ENCODE measurements at places on chromosomes 3 and 15. TPM values are rescaled to one million over a fixed set of nuclear protein-coding genes. Genes with fewer than 3 reads are reported as not detected.

GRCh38 chr3:23830869-23831484, 25.2 kb downstream of the UBE2E1 start:
- H3K27ac ChIP-seq = no peak overlapping the region
- no peak for DNase-seq

GRCh38 chr3:184336547-184337398, 627 bp upstream of the FAM131A start:
- H3K27ac ChIP-seq = peak overlapping the region; percentile 90
- H3K27me3 ChIP-seq = no peaks in the 10 kb centered on the region
- peaks cover 44% of the 10 kb centered on the region for H3K4me1 ChIP-seq
- H3K36me3 ChIP-seq = peaks cover 32% of the 10 kb centered on the region
- H3K4me3 ChIP-seq = peak overlapping the region; percentile 87
- DNase-seq = no peak

DNA sequence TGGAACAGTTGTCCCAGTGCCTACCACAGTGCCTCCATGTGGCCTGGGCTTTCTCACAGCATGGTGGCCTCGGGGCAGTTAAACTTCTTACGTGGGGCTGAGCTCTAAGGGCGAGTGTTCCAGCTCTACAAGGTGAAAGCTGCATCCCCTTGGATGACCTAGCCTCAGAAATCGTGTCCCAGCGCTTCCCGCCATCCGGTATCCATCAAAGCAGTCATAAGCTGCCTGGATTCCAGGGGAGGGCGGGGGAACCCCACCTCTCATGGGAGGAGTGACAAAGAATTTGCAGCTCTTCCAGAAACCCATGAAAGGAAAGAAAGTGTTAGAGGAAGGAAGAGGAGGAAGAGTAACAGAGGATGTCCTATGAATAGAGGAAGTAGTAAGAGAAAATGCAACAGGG, 45.8 kb upstream of the CCDC174 start:
- peaks cover 46% of the 10 kb centered on the region for H3K27me3 ChIP-seq
- no peak overlapping the region for H3K27ac ChIP-seq
- DNase-seq = no peak

The CPB1 gene
- total RNA-seq = not detected

The MAPKBP1 gene
- 36.0 TPM for total RNA-seq

The ACTRT3 gene
- total RNA-seq = not detected

DNA sequence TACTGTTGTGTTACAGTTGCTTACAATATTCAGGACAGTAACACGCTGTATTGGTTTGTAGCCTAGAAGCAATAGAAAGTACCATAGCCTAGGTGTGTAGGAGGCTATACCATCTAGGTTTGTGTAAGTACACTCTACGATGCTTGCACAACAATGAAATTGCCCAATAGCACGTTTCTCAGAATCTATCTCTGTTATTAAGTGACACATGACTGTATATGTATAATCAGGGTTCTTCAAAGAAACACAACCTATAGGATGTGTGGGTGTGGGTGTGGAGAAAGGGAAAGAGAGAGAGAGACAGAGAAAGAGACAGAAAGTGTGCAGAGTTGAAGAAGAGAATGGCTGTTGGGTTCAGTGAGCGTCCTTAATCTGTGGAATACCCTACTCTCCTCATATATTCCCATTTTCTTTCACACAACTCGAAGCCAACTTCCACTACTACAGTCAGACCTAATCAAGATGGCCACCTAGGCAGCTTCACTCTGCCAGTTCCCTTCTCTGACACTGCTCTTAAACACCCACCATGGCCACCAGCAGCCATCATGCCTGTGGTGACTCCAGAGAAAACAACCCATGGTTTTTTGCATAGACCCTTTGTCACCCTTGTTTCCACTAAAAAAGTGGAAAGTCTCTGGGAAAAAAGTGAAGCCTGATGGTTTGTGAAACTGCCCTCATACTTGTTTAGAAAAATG, 5.8 kb upstream of the PPP4R2 start:
- no peak overlapping the region for H3K27ac ChIP-seq
- no peak overlapping the region for H3K4me3 ChIP-seq
- H3K4me1 ChIP-seq = no peaks in the 10 kb centered on the region
- no peaks in the 10 kb centered on the region for H3K27me3 ChIP-seq
- no peaks in the 10 kb centered on the region for H3K36me3 ChIP-seq
- DNase-seq = no peak

DNA sequence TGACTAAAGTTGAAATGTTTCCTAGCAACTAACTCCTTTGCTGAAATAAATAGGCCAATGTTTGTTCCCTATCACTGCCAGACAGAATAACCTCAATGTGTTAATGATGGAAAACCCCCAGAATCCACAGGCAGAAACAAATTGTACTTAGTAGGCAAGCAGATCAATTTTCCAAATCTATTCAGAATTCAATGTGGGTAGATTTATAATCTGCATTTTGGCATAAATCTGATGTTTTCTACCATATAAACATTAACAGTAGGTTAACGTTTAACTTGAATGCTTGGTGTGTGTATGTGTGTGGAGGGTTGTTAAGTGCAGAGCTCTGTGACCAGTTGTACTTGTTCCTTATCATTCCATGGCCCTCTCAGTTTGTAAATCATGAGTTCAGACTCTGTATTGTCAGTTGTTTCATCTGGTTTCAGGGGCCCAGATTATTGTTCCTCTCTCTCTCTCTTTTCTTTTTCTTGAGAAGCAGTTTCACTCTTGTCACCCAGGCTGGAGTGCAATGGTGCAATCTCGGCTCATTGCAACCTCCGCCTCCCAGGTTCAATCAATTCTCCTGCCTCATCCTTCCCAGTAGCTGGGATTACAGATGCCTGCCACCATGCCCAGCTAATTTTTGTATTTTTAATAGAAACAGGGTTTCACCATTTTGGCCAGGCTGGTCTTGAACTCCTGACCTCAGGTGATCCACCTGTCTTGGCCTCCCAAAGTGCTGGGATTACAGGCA, 32.8 kb downstream of the PLSCR1 start:
- H3K4me3 ChIP-seq = no peak overlapping the region
- no peak overlapping the region for H3K27ac ChIP-seq
- DNase-seq = no peak
- H3K36me3 ChIP-seq = peaks cover 3% of the 10 kb centered on the region

- no peak overlapping the region for H3K27ac ChIP-seq
- H3K4me3 ChIP-seq = no peak overlapping the region
- peaks cover 57% of the 10 kb centered on the region for H3K27me3 ChIP-seq
- no peaks in the 10 kb centered on the region for H3K36me3 ChIP-seq
Observed at GRCh38 chr15:62164014-62164395, 1.1 kb downstream of the C2CD4B start.

The TMCO5A gene
- total RNA-seq = not detected

The PGBD4 gene
- 6.6 TPM for total RNA-seq

GRCh38 chr3:17103579-17103978, 218.8 kb downstream of the PLCL2 start:
- no peak overlapping the region for H3K27ac ChIP-seq
- H3K27me3 ChIP-seq = no peaks in the 10 kb centered on the region
- DNase-seq = no peak
- H3K4me3 ChIP-seq = no peak overlapping the region
- H3K4me1 ChIP-seq = no peaks in the 10 kb centered on the region

DNA sequence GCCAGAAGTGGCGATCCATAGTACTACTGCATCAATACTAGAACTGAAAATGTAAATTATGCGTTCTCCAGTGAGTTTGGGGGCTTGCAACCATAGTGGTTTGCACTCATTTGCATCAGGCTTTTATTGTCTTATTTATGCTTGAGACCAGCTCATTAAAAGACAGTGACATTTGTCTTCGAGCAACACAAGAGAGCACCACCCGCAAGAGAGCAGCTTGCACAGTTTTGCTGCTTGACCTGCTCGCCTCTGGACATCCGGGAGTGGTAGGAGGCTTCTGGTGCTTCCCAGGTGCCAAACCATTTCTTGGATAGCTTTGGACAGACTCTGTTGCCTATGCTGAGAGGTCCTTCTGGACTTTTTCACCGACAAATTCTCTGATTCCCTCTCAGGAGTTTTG, 294.6 kb downstream of the MEX3B start:
- no peaks in the 10 kb centered on the region for H3K36me3 ChIP-seq
- H3K27ac ChIP-seq = no peak overlapping the region
- H3K4me1 ChIP-seq = no peaks in the 10 kb centered on the region
- no peak overlapping the region for H3K4me3 ChIP-seq

DNA sequence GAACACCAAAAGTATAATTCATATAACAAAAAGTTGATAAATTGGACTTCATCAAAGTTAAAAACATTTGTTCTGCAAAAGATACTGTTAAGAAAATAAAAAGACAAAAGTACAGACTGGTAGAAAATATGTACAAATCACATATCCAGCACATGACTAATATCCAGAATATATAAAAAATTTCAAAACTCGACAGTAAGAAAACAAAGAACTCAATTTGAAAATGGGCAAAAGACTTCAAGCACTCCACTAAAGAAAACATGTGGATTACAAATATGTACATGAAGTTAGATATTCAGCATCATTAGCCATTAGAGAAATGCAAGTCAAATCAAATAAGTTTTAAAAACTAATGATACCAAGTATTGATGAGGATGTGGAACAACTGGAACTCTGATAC, 6.7 kb downstream of the GK5 start:
- no peak overlapping the region for H3K4me3 ChIP-seq
- peaks cover 22% of the 10 kb centered on the region for H3K4me1 ChIP-seq
- H3K36me3 ChIP-seq = peaks cover 6% of the 10 kb centered on the region
- DNase-seq = no peak

DNA sequence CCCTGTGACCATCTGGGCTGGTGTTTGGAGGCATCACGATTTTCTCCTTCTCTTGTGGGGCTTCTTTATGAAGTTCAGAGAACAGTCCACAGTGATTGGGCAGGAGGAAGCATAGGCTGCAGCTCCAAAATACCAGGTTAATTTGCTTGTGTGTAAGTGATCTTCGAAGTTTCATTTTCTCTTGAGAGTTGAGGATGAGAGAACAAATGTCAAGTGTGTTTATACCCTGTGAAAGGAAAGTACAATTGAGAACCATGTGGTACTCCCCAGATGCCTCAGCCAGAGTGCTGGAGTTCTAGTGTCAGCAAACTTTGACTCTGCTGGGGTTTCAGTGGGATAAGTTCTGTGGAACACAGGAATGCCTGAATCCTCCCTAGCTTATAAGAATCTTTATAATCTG, 357.1 kb upstream of the CFAP20DC start:
- H3K36me3 ChIP-seq = no peaks in the 10 kb centered on the region
- H3K4me1 ChIP-seq = peaks cover 11% of the 10 kb centered on the region
- DNase-seq = no peak
- no peaks in the 10 kb centered on the region for H3K27me3 ChIP-seq
- no peak overlapping the region for H3K4me3 ChIP-seq
- peak overlapping the region; percentile 73 for H3K27ac ChIP-seq

GRCh38 chr3:186571644-186572013, 1.1 kb downstream of the DNAJB11 start:
- no peaks in the 10 kb centered on the region for H3K36me3 ChIP-seq
- peak overlapping the region; percentile 98 for H3K27ac ChIP-seq
- no peak for DNase-seq
- peaks cover 44% of the 10 kb centered on the region for H3K4me1 ChIP-seq

- H3K36me3 ChIP-seq = no peaks in the 10 kb centered on the region
- DNase-seq = no peak
- H3K27me3 ChIP-seq = peaks cover 3% of the 10 kb centered on the region
- no peak overlapping the region for H3K4me3 ChIP-seq
- no peak overlapping the region for H3K27ac ChIP-seq
- H3K4me1 ChIP-seq = peaks cover 4% of the 10 kb centered on the region
Observed at GRCh38 chr3:46576879-46577278, 10.8 kb upstream of the LRRC2 start.

The IL20RB gene
- 3.6 TPM for total RNA-seq

The PIGBOS1 gene
- 15.7 TPM for total RNA-seq

The WDR93 gene
- not detected for total RNA-seq

DNA sequence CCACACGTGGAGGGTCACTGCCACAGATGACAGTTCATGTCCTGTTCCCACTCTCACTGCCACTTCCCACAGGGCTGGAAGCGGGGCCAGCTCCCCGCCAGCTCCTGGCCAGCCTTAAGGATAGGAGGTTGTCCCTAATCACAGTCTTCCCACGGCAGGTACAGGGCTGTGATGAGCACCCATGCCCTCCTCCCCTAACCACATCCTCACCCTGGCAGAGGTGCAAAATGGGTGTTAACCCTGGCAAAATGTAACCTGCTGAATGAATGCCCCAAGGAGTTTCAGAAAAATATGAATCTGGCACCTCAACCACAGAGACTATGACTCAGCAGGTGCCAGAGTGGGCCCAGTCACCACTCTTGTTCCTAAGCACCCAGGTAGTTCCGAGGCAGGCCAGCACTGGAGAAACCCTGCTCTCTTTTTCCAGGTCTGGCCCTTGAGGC, 185.1 kb upstream of the TPM1 start:
- no peak overlapping the region for H3K27ac ChIP-seq
- no peaks in the 10 kb centered on the region for H3K4me1 ChIP-seq
- H3K27me3 ChIP-seq = peaks cover 20% of the 10 kb centered on the region
- H3K36me3 ChIP-seq = no peaks in the 10 kb centered on the region

- peaks cover 2% of the 10 kb centered on the region for H3K27me3 ChIP-seq
- no peaks in the 10 kb centered on the region for H3K36me3 ChIP-seq
- H3K27ac ChIP-seq = no peak overlapping the region
- H3K4me1 ChIP-seq = no peaks in the 10 kb centered on the region
Observed at GRCh38 chr3:160735826-160736225, 20.2 kb upstream of the PPM1L start.

DNA sequence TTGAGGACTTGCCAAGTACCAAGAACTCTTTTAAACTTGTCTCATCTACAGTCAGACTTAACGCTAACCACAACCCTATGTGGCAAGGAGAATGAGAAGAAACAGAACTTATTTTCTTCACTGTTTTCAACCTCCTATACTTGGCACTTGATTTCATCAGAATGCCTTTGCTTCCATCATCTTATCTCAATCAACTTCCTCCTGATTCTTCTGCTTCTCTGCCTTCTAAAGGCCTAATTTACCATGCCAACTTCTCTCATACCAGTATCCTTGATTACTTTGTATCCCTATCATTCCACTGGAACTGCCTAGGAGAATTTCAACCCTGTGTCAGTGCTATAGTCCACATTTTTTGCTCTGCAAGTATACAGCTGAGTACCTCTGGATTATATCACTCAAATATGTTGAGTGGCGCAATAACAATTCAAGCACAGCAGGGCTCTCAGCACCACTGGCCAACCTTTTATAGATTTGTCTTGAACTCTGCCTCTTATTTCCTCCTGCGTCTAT, 413.6 kb downstream of the ROBO1 start:
- no peak overlapping the region for H3K27ac ChIP-seq
- no peaks in the 10 kb centered on the region for H3K36me3 ChIP-seq
- DNase-seq = no peak
- H3K4me1 ChIP-seq = no peaks in the 10 kb centered on the region

The LDHAL6B gene
- total RNA-seq = not detected

All from naive thymus-derived CD8-positive, alpha-beta T cell (primary cell).